Daoy (cell line): ENCODE measurements at places on chromosomes 2 and 18.

DNA sequence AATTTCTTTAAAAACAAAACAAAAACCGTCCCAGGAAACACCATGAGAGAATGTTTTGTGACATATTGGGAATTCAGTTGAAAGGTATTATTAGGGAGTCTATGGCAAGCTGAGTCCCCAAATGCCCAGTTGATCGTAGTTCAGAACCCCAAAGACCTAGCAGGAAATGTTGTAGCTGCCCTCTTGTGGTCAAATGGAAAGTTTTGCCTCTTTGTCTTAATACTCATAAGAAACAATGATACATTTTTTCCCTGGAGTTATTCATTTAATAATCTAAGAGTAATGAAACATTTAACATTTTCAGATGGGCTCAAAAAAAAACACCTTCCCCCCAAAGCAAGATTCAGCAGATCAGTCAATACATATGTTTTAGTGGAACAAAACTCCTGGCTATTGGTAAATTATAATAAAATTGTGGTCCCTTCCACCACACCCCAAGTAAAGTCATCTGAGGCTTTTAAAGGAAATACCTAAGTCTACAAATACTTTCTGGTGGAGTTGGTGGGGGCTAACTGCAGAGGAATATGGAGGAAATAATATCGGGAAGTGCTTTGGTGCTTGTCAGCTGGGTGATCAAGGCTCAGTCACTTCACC lies 37.8 kb upstream of the EFEMP1 start:
- DNase-seq, result peak; percentile 60

- peak; percentile 19 for DNase-seq
Measured at GRCh38 chr2:110120171-110121051, 4.8 kb upstream of the MALL start.

DNA sequence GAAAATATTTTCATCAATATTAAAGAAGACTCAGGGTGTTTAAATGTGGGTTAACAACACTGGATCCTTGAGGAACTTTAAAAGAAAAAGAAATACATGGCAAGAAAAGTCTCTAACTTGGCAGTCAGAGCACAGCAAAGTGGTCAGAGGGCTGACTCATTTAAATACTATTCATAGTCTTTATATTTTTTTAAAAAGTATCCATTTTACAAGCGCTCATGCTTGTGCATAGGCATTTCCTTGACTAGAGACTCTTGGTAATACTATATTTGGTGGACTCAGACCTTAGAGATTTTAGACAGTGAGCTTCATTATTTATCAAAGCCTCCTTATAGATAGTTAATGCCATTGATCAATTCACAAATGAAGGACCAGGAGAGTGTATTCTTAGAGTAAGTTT lies 110.2 kb downstream of the ABCA12 start:
- DNase-seq, result peak; percentile 2

DNA sequence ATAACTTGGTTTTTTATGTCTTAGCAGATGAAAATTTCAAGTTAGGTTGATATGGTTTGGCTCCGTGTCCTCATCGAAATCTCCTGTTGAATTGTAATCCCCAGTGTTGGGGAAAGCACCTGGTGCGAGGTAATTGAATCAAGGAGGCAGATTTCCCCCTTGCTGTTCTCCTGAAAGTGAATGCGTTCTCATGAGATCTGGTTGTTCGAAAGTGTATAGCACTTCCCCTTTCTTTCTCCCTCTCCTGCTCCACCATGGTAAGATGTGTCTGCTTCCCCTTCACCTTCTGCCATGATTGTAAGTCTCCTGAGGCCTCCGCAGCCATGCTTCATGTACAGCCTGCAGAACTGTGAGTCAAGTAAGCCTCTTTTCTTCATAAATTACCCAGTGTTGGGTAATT lies 242.1 kb upstream of the TNP1 start:
- DNase-seq, result no peak

DNA sequence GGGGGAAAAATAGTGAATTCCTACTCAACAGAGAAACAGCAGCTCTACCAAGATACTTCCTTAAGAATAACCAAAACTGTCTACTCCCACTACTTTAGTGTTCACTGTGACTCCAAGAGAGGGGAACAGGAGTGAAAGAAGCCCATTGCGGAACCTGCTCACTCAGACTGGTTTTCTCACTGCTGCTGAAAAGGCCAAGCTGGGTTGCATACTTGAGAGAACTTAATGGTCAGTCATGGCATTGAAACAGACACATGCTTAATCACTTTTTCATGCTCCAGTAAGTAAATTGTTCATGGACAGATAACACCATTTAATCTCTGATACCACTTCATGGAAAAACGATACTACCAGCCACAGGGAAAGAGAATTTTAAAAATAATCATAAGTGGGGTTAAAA lies 35.7 kb upstream of the SLC8A1 start:
- DNase-seq, result peak; percentile 6

DNA sequence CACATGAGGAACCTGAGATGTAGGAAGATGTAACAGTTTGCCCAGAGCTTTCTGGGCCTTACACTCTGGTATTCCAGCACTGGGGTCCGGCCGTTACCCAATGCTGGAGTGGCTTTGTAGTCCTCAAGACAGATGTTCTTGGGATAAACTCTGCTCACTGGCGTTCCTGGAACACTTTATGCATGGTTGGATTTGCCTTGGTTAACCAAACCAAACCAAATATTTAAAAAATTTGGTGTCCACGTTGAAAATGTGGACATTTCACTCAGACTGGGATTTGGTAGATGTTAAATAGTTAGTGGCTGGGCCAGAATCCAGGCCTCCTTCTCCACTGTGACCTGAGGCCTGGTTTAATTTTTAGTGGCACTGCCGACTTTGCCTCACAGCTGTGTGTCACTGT lies 81.5 kb downstream of the ACOXL start:
- DNase-seq, result no peak
